ENCODE measurements at places on chromosomes 6 and 20.
A peak's percentile ranks its signal among the peaks of the same experiment; 100 is the strongest.

DNA sequence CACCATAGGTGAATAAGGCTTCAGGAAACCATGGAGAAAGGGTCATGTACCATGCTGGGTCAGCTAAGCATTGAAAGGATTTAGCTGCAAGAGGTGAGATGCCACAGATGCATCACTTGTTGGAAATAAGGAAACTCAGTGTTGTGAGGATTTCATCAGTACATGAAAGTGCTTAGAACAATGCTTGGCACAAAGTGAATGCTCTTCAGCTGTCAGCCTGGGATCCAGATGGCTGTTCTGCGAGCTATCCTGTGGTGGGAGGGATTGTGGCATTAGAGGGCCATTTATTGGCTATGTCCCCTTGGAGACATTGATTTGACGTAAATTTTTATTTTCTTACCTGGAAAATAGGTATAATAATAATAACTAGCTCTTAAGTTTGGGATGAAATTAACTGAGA lies 53.0 kb downstream of the ELOVL2 start:
- DNase-seq, result no peak

- no peak for DNase-seq
These were observed 38.0 kb upstream of the ECHDC1 start for GRCh38 chr6:127381384-127381783.

GRCh38 chr6:136790411-136791295 lies 1.6 kb downstream of the MAP3K5 start:
- DNase-seq, result no peak

DNA sequence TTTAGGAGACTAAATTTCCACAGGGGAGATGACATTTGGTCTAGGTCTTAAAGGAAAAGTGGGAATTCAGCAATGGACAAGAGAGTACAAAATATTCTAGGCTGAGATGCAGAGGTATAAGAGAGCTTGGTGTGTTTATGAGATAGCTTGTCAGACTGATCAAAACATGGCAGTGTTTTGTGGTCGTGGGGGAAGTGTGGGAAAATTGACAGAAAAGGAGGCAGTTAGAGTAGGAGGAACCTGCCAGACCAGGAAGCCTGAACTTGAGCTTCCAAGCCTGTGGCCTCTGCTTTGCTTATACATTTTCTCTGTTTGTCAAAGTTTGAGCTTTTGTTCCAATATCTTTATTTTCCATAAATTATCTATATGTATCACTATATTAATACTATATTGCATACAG lies 69.5 kb upstream of the MAP3K7 start:
- no peak for DNase-seq

GRCh38 chr6:19999319-20000191 lies 162.4 kb downstream of the ID4 start:
- peak; percentile 28 for DNase-seq

GRCh38 chr6:17962436-17963031 lies 24.9 kb downstream of the KIF13A start:
- DNase-seq, result no peak

DNA sequence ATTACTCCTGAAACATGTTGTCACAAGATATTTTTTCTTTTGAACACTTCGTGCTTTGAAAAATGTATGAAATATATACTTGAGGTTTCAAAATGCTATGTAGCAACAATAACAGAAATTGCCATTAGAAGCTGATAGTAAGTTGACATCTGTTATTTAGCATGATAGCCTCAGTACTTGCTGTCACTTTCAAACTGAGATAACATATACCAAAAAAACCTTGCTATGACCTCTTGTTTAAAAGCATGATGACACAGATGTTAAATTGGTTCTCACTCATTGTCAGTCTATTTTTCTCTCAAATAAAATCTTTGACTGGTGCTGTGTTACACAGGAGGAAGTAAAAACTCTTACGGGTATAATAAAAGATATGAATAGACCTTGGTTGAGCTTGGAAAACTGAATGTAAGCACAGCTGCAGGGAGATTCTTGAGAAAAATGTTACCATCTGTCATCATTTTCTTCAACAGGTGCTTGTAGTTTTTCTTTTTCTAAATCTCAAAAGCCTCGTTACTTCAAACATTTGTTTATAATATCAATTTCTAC lies 18.6 kb downstream of the MOXD1 start:
- no peak for DNase-seq

GRCh38 chr6:169344750-169345065 lies 91.1 kb upstream of the THBS2 start:
- DNase-seq, result no peak

GRCh38 chr6:106188104-106188794 lies 102.1 kb downstream of the PRDM1 start:
- no peak for DNase-seq

DNA sequence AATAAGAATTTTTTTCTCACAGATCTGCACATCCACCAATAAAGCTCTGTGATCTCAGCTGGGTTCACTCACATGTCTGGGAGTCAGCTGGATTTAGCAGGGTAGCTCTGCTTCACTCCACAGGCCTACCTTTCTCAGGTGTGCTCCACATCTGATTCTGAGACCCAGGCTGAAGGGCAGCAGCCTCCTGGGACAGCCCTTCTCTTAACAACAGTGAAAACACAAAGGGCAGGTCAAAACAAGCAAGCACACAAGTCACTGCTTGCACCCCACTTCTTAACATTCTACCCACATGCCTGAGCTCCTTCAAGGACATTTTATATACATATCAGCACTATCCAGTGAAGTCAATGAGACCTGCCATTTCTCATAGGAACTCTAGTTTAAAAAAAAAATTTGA lies 96.0 kb upstream of the MAP3K4 start:
- no peak for DNase-seq

DNA sequence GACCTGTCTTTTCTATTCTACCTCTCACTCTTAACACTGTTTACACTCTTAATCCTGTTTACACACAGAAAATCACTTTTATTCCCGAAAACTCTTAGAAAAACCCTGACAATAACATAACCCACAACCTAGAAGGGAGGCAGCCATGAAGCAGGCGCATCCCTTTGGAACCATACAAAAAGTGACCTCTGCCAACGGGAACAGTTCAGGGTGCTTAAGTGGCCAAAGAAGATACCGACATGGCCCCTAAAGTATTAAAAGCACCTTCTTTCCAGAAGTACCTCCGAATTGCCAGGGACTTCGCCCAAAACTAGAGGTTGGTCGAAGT lies 490 bp downstream of the MMUT start:
- no peak for DNase-seq

GRCh38 chr6:166032366-166033200 lies 135.1 kb downstream of the TBXT start:
- no peak for DNase-seq

- DNase-seq, result no peak
These were observed 186.7 kb upstream of the ARID1B start for GRCh38 chr6:156590482-156590881.

- DNase-seq, result no peak
These were observed 767.0 kb upstream of the POU3F2 start for GRCh38 chr6:98067375-98067774.

DNA sequence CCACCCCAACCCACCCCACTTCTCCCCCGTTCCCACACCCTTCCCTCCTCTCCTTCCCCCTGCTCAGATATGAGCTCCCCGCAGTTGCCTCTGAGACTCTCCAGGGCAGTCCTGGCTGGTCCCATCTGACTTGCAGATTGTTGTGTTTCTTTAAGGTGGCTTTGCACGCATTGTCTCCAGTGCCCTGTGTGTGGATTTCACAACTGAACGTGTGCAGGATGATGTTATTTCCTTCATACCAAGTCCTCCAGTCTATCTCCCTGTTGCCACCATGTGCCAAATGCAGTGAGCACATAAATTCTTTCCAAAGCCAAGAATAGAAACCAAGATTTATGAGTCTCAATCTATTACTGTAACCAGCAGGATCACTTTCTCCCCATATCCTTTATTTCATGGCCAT lies 79.1 kb downstream of the TMEM242 start:
- no peak for DNase-seq

- DNase-seq, result no peak
These were observed 13.5 kb downstream of the MTG2 start for GRCh38 chr20:62196286-62196685.

GRCh38 chr20:63206878-63207277 lies 9.1 kb downstream of the YTHDF1 start:
- no peak for DNase-seq

- DNase-seq, result no peak
These were observed 49.2 kb upstream of the HDAC2 start for GRCh38 chr6:114020196-114020595.

GRCh38 chr6:135222623-135223022 lies 41.5 kb downstream of the MYB start:
- DNase-seq, result no peak

GRCh38 chr20:32839227-32839981 lies 19.3 kb upstream of the EFCAB8 start:
- no peak for DNase-seq

GRCh38 chr6:121338366-121338765 lies 4.1 kb upstream of the TBC1D32 start:
- no peak for DNase-seq

DNA sequence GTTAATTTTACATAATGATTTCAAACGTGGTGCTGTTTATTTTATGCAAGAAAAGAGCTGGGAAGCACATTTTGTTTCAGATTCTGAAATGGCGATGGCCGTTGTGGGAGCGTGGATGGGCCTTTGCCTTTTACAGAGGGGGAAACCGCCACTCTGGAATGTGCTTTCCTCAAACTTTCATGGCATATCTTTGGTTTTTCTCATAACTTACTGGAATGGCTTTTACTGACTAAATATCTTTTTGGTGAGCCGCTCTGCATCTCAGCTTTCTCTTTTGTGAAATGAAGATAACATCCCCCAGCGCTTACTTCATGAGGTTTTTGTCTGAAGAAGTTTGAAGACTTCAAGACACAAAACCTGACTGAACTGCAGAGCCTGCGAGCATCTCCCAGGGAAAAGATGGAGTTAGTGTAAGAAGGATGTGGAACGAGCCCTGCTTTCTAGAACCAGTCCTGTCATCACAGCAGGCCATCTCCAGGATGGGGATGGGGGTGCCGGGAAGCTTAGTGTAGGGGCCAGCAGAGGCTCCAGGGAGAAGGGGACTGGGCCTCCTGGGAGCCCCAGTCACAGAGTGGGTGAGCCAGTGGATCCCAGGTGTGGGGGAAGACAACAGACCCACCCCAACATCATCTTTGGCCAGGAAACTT lies 61.8 kb upstream of the TIAM2 start:
- DNase-seq, result no peak

GRCh38 chr6:95819939-95820338 lies 195.8 kb upstream of the FUT9 start:
- no peak for DNase-seq

DNA sequence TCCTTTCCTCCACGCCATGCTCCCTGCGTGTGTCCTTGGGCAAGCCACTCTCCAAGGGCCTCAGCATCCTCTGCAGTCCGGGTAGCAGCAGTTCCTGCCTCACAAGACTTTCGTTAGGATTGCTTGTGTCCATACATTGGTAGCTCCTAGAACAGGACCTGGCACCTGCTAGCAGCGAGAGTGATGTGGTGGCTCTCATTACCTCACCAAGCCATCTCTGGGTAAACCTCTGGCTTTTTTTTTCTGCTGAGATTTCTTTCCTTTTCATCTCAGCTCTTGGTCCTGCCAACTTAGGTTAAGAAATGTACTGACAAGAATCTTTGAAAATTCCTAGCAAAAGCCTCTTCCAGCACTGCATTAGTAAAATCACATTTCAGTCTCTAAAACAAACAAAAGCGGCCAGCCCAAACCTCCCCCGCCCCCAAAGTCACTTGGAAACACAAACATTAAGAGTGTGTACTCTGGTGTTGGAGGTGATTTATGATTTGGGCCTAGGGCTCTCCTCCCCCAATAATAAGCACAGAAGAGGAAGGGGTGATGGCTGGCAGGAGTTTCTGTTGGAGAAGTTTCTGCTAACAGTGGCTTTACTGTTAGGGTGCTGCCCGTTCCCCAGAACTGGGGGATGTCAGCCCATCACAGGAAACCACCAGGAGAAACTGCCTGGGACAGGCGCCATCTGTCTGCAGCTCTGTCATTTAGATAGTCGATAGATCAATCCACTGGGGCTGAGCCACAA lies 199.2 kb downstream of the CD83 start:
- DNase-seq, result peak; percentile 38

- DNase-seq, result peak; percentile 5
These were observed 85.9 kb upstream of the TRAF3IP2 start for GRCh38 chr6:111691345-111692225.
